ENCODE measurements at places on chromosomes 16 and 17.
A peak's percentile ranks its signal among the peaks of the same experiment; 100 is the strongest.

GRCh38 chr16:57600048-57600835 lies 28.2 kb upstream of the ADGRG1 start:
- peak; percentile 19 for DNase-seq

DNA sequence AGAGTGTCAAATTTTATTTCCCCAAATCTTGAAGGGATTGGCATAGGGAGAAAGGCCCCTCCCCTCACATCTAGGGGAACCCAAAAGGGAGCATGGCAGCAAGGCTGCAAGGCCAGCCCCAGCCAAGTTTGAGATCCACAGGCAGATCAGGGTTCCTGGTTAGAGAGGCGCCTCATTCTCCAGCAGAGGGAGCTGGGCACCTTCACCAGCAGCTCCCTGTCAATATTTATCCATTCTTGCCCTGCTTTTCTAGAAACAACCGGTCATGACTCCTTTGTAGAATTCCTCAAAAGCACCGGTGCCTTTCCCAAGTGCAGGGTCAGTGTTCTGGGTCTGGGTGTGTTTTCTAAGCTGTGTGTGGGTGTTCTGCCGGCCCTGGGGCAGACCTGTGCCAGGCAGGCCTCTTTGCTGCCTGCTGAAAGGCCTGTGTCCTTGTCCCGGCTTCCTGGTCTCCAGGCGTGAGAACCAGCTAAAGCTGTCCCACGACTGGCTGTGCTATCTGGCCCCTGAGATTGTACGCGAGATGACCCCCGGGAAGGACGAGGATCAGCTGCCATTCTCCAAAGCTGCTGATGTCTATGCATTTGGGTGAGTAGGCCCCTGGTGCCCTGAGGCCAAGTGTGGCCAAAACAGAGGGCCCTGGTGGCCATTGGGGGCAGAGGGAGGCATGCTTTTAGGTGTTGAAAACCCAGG lies 21.2 kb upstream of the LGALS9 start:
- no peak for DNase-seq

- DNase-seq, result no peak
These were observed 2.8 kb upstream of the XAF1 start for GRCh38 chr17:6753006-6753445.

DNA sequence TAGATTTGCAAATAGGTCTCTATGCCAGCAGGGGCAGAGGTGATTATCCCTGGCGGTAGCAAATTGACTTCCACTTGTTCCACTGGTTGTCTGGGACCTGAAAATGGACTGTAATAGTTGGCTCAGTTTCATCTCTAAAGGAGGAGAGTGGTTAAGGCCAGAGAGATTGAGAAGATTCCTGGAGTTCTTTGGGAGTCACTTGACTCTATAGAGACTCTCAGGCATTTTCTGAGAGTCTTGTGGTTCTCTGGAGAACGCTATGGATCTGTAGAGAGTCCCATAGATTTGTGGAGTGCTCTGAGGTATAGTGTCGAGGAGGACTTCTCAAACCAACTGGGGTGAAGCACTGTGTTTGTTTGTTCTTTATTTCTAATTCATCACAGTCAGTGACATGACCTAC lies 8.9 kb upstream of the PMP22 start:
- no peak for DNase-seq

DNA sequence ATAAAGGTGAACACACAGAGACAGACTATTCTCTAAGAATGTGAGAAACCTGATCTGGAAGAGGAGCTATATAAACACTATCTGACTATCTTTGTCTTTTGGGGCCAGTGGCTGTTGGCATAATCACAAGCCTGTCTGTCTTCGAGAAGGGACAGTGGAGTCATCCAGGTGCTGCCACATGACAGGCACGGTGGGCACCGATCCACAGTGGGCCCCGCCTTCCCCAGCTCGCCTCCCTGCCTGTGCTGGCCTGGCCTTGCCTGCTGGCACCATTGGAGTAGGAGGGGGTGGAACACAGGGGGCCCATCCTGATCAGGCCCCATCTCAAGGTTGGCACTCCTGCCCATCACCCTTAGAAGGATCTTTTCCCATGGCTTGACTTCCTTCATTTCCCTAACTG lies 112.8 kb downstream of the CCDC182 start:
- no peak for DNase-seq

GRCh38 chr16:67922740-67923139 lies 8.9 kb downstream of the CTRL start:
- DNase-seq, result peak; percentile 82

DNA sequence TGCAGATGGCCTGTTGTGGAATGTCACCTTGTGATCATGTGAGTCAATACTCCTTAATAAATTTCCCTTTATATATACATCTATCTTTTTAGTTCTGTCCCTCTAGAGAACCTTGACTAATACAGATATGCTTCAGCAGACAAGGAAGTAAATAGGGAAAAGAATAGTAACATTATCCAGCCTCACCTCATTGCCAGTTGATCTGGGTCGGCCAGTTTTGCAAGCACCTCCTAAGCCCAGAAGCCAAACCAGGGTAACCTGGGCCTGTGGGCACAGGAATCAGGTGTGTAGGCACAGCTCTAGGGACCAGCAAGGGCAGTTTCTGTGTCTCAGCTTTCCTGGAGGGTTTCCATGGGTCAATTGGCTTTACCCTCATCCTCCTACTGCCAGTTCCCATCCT lies 11.9 kb upstream of the CCL17 start:
- no peak for DNase-seq

DNA sequence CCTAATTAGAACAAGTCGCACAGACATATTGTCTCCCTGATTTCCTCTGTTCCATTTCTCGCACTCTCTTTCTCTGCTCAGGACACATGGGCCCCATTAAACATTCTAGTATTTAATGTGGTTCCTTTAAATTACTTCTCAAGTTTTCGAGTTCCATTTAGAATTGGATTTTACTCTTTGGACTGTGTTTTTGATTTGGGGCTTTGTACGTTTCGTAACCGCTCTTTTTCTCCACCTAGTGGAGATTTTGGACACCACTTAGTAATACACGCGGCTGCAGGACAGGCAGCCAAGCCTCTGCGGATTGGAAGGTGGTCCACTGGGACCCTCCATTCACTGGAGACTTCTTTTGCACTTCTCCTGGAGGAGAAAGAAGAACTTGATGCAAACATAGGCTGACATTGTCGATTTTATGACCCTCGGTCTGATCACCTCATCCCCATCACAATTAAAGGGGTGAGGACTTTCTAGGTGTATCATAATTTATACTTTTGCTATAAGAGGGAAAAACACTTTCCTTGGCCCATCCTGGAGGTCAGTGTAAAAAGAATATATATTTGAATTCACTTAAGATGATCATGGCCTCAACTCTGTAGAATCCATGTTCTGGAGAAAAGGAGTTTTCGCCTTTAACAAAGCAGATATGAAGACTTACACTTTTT lies 85.7 kb downstream of the NOG start:
- DNase-seq, result peak; percentile 2

- DNase-seq, result no peak
These were observed 11.0 kb upstream of the RBFOX1 start for GRCh38 chr16:7321661-7322060.

DNA sequence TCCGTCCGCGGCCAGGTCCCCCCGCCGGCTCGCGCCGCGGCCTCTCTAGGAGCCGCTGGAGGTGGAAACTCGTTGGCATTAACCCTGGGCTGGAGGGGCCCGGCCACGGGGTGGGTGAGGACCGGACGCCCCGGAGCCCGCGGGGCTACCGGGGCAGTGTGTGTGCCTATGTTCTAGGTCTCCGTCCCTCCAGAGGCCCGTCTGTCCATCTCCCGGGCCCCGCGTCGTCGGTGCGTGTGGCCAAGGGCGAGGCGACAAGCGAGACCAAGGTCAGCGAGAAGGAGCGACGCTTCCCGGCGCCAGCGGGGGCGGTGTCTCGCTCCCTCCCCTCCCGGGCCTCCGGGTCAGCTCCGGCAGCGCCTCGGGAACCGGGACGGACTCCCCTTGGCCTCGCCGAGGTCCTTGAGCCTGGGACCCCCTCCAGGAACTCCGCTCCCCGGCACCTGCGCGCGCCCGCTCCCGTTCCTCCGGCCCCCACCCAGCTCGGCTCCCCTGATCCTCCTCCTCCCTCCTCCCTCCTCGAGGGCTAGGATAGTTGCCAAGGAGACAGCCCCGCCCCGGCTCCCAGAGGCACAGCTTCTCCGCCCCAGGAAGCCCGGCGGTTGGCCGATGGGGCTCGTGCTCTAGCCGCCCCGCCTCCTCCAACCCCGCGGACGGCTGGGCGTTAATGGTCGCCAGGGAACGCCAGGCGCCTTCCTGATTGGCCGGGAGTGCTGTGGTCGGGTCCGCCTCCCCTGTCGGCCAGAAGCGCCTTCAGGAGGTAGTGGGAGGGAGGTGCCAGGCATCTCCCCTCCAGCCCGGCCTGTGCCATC lies 663 bp upstream of the ZNF768 start:
- peak; percentile 96 for DNase-seq

DNA sequence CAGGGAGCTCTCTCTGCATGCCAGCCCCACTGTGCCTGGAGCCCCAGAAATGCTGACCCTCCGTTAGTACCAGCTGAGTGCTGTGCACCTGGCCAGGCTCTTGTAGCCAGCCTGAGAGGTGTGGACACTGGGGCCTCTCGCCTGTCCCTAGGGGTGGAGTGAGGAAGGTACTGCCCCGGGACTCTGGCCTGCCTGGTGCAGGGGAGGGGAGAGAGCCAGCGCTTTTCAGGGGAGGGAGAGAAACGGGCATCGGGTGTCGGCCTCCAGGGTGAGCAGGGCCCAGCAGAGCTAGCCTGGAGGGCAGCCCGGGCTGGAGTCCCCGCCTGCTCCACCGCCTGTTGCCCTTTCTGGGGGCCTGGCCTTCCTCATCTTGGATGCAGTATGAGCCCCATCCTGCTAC lies 13.1 kb downstream of the MAP2K3 start:
- no peak for DNase-seq

DNA sequence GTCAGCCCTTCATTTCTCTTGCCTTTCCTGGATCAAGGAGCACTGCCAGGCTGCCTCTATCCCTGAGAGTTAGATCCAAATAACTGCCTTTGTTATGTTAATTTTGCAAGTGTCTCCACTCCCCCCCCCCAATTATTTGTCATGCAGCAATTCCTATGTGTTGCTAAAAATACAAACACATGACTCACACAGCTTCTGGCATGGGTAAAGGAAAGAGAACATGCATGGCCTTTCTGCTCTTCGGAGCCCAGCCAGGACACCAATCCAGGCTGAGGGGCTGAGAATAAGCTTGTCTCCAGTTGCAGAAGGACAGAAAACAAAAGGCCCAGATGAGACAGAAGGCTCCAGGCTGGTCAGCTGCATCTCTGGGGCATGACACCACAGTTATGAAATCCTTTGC lies 148.0 kb upstream of the TNRC6C start:
- DNase-seq, result peak; percentile 35

DNA sequence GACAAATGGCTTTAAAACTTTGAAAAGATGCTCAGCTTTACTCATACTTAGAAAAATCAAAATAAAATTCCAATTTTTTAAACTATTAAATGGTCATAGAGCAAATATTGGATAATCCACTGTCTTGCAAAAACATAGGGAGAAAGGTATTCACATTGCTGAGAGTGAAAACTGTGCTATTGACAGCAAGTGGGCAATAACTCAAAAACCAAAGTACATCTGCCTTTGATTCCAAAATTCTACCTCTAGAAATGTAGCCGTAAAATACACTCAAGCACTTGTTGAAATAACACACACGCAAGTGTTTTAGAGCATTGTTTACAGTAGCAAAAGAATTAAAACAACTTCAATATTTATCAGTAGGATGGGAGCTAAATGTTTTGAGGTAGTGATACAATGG lies 210.6 kb upstream of the HS3ST3A1 start:
- no peak for DNase-seq

- DNase-seq, result no peak
These were observed 8.0 kb upstream of the MYH13 start for GRCh38 chr17:10380631-10381408.

- DNase-seq, result no peak
These were observed 368.2 kb downstream of the SLC39A11 start for GRCh38 chr17:72724267-72724666.

- DNase-seq, result no peak
These were observed 199.3 kb downstream of the CCDC182 start for GRCh38 chr17:57545731-57546342.

DNA sequence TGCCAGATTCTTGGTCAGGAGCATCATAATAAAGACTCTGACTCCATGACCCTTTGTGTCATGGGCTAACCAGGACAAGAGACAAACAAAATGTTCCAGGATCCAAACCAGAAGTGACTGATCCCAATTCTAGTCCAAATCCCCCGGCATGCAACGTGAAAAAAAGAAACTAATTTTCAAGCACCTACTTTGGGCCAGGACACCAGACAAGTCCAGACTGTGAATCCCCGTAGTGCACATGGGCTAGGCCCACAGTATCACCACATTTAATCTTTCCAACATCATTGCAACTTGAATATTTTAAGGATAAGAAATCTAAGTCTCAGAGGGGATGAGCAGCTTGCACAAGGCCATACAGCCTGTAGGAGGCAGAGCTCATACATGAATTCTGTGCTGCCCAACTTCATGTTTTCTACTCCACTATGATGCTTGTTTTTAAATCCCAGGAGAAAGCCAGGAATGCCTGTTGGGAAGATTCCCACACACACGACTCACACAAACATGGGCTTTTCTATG lies 365.7 kb downstream of the NPIPA8 start:
- DNase-seq, result no peak

DNA sequence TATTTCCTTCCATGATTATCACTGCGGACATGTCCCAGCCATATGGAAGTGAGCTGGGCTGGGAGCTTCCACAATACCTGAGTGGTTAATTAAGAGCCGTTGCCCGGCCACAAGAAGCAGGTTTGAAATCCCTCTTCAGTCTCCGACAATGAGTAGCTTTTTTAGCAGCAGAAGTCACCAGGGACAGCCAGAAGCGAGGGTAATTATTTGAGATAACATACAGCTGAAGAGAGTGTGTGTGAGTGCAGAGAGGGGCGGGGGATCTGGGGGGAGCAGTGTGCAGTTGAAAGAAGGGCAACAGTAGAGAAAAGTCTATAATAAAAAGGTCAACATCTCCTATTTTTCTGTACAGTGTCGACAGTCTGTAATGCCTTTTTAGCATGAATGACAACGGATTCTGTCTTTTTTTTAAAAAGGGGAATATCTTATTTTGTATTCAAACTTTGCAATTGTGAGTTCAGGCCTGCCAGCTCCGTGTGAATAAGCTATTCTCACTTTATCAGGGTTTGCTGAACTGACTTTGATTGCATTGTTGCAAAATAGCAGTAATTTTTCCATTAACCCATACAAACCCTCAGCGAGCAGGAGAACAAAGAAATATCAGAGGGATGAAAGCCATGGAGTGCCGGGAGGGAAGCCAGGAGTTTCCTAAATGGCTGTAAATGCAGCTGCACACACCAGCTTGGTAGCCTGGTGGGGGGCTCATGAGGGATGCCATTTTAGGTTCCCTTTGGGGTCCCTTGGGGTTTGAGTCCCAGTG lies 220.3 kb upstream of the IRX3 start:
- DNase-seq, result peak; percentile 4
